ENCODE measurements at places on chromosomes 7 and 10.

DNA sequence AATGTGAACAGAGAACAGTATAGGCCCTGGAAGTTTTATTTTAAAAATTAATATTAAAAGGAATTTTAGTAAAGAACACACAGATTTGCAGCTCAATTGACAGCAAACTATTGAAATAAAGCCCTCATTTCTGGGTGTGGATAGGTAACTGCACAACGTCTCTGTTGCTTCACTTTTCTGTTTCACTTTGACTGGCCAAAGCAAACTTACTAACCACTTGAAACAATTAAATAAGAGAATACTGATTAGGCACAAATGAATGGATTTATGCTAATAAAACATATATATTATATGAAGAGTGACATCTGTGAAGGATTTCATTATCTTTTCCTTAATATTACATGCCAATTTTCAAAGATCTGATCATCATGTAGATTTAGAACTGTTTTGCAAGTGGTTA is 11.9 kb downstream of the ZNF804B start:
- DNase-seq, result no peak

GRCh38 chr10:91711885-91712680 is 79.2 kb upstream of the PPP1R3C start:
- no peak for DNase-seq

GRCh38 chr7:36278620-36279172 is 111.0 kb upstream of the ANLN start:
- no peak for DNase-seq

DNA sequence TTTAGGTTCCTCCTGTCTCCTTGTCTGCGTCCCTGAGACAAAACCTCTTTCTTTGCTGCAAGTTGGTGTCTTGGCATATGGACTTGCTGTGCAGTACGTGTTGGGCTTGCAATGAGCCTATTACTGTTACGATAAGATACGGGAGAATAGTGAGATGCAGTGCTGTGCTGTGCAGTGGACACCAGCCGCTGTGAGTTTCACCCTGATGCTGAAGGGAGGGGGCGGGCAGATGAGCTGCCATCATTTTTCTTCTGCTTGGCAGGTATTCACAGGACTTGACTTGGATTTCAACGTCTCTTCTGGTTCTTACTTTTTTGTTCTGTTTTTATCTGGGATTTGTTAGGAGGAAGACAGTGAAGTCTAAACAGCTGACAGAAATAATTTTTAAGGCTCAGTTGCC is 257.1 kb upstream of the PITRM1 start:
- DNase-seq, result no peak

DNA sequence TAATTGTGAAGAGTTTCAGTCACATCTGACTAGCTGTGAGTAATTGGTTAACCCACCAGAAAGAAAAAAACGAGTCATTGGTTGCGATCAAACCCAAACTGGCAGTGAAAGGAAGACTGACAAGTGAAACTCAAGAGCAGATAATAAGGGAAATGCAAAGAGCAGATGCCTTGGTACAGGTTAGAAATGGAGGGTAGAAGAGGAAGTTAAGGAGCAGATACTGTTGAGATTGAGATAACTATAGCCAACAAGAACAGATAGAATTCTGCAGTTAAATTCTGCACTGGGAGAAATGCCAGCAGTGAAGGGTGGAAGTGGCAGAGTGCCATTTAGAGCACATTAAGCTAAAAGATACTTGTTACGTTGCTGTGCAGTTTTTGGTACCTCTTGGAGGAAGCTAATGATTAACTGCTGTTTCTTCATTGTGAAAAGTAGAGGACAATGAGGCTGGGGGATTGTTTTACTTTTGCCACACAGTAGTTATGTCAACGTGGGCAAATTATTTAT is 65.8 kb downstream of the CDK13 start:
- no peak for DNase-seq

- DNase-seq, result no peak
Measured at GRCh38 chr7:101553771-101554445, 75.2 kb downstream of the MYL10 start.

DNA sequence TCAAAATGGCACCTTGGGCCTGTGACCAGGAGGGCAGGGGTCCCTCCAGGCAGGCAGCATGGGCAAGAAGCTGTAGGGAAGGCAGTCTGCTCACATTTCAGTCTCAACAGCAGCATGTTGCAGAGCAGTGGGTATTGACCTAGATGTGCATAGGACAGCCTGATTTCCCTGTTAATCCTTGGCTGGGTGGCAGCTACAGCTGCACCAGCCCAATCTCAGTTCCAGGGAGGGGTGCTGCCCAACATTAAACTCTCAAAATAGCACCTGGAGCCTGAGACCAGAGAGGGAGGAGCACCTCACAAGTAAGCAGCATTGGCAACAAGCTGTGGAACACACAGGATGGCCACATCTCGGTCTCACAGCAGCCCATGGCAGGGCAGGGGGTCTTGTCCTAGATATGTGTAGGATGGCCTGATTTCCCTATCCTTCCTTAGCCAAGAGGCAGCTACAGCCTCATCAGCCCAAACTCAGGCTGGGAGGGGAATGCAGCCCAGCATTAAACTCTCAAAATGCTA is 10.3 kb downstream of the TMEM140 start:
- DNase-seq, result no peak

- no peak for DNase-seq
Measured at GRCh38 chr7:35576031-35576573, 118.8 kb downstream of the HERPUD2 start.

GRCh38 chr10:119166118-119166500 is 595 bp upstream of the SFXN4 start:
- DNase-seq, result no peak

GRCh38 chr10:43818687-43819086 is 170.0 kb upstream of the ZNF32 start:
- no peak for DNase-seq

- DNase-seq, result no peak
Measured at GRCh38 chr7:105853931-105854419, 22.4 kb downstream of the ATXN7L1 start.

DNA sequence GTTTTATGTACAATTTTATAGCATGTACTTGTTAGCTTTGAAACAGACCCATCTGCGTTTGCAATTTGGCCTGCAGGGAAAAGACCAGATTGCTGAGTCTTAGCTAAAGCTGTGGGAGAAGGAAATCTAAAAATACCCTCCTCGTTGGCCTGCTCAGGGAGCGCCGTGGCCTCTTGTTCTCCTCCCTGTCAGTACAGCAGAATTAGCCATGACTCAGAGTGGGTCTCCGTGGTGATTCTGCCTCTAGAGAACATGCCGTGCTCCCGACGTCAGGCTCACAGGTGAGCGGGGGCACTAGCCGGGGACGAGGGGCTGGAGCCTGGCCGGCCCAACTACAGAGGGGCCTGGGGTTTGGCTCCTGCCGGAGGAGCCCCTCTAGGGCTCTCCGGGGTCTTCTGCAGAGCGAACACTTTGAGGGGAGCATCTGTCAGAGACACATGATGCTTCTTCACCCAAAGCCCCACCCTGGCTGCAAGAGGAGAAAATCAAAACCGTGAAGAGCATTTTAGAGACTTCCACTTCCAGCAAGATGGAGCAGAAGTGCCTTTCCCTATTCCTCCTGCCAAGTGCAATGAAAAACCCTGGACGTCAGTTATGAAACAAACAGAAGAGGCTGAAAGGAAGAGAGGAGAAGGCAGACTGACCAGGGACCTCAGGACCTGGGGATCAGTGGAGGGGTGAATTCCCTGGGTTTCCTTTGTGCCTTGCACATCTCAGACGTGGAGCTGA is 98.9 kb downstream of the LHPP start:
- no peak for DNase-seq

- no peak for DNase-seq
Measured at GRCh38 chr10:115092258-115092554, 959 bp upstream of the ATRNL1 start.

DNA sequence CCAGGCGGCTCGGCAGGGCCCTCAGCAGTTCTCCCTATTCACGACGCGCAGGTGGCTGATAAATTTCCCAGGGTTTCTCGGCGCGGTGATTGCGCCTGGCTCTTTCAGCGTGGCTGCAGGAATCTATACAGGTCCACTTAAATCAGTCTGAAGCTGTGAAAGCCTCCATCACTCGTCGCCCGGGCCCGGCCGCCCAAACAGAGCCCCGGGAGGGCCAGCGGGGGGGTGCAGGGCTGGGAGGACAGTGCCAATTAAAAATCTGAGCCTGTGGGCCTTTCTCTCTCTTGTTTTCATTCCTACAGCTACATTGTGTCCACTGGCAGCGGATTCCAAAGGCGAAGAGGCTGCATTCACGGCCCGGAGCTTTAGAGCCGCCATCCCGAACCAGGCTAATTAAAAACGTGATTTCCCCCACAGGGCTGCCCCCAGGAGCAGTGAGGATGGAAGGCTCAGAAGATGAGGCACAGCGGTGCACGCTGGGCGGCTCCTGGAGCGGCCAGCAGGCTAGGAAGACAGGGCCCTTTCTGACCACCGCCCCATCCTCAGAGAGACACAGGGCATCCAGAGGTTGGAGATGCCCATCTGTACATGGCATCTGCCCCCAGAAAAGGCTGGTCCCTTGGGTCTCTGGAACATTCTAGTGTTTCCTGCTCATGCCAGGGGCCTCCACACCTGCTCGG is 100.7 kb downstream of the FAM53B start:
- DNase-seq, result no peak

DNA sequence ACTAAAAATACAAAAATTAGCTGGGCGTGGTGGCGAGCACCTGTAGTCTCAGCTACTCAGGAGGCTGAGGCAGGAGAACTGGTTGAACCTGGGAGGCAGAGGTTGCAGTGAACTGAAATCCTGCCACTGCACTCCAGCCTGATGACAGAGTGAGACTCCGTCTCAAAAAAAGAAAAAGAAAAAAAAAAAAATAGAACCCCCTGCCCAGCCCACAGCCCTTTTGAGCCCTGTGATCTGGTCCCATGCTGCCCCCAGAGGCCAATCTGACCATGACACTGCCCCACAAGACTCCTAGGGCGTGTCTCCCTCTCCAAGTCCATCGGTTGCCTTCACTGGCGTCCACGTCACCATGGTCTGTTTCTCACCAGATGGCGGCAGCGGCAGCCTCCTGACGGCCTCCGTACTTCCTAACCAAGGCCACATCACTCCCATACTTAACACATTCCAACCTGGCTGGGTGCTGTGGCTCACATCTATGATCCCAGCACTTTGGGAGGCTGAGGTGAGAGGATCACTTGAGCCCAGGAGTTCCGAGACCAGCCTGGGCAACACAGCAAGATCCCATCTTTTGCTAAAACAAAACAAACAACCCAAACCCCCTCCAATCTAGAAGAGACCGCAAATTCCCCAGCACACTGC is 18.0 kb downstream of the STX1A start:
- no peak for DNase-seq

DNA sequence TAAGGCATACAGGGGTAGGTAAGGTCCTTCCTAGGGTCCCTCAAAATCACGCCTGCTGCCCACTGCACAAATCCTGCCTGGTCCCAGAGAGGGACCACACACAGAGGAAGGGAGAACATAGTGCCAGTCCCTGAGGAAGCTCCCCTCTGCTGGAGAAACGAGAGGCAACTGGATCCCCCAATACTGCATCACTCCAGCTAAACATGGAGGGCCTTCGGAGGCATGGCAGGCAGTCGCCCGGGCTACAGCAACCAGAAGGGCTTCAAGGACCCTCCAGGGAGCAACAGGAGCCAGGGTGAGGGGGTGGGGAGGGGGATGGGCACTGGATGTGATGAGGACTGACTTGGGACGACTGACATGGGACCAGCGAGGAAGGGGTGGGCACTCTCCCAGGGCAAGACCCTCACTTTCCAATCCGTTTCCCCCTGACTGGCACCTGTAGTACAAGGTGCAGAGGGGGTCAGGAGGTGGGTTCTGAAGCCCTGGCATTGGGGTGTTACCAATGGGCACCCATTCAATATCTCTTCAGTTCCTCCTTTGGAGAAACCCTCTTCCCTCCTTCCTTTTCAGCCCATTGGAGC is 21.7 kb downstream of the DDIT4 start:
- DNase-seq, result no peak

DNA sequence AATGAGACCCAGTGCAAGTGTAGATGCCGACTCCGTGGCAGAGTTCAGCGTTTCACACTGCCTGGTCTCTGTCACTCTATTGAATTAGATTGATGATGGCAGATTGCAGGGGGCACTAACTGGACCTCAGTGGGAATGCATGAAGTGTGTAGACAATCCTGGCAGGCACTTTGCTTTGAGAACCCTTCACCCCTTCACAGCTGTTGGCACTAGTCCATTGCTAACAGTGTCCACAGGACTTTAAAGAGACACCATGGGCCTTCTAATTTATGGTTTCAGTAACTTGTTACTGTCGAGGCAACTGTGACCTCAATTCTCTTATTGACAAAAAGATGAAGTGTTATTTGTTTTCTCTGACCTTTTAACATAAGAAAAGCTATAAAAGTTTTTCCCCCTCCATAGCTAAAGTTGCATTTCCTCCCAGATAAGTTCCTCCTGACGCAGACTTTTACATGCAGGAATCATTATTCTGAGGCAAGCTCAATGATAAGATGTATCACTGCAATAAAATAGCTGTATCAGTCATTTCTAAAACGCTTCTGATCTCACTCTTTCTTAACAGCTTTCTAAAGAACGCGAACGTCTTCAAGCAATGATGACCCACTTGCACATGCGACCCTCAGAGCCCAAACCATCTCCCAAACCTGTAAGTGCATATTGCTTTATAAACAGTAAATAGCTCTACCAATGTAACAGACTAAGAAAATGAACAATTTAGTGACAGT is 238.9 kb downstream of the FOXP2 start:
- DNase-seq, result no peak

- DNase-seq, result no peak
Measured at GRCh38 chr10:30984563-30985328, 46.9 kb downstream of the ZNF438 start.

- no peak for DNase-seq
Measured at GRCh38 chr7:150986099-150986512, 4.7 kb upstream of the NOS3 start.

GRCh38 chr10:17733620-17734019 is 18.4 kb upstream of the TMEM236 start:
- no peak for DNase-seq

DNA sequence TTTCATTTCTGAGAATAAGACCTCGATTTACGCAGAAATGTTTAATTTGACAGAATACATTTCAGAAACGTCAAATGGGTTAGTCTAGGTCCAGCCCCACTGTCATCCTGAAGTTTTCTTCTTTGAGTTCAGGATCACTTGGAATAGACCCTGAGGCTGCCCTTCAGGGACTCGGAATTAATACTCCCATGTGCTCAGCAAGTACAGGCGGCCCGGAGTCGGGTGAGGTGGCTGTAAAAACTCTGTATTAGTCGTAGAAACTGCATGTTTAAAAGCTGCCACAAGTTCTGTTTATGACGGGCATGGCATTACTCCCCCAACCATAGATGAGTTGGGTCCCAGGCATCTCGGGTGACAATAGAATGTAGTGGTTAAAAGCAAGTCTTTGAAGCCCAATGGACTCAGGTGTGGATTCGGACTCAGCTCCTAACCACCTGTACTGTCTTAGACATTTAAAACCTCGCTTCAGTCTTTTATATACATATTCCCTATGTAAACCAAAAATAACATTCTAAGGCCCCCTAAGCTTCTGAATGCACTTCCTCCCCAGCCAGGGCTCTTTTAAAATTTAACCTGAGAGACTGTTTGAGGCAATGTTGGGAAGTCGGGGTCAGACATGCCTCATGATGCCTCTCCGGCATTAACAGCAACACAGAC is 216.3 kb downstream of the ADARB2 start:
- DNase-seq, result no peak

GRCh38 chr10:86715156-86715795 is 41.1 kb upstream of the BMPR1A start:
- no peak for DNase-seq

- no peak for DNase-seq
Measured at GRCh38 chr7:48154792-48155413, 16.4 kb upstream of the ABCA13 start.

All from cortex of kidney (tissue), 1 donor.